Cortex of kidney (tissue), 1 donor: ENCODE measurements at places on chromosomes 4 and X.

GRCh38 chrX:118153270-118153669, 36.7 kb upstream of the KLHL13 start:
- no peak for DNase-seq

- DNase-seq: no peak
Observed at GRCh38 chr4:76059750-76060149, 14.8 kb upstream of the ART3 start.

DNA sequence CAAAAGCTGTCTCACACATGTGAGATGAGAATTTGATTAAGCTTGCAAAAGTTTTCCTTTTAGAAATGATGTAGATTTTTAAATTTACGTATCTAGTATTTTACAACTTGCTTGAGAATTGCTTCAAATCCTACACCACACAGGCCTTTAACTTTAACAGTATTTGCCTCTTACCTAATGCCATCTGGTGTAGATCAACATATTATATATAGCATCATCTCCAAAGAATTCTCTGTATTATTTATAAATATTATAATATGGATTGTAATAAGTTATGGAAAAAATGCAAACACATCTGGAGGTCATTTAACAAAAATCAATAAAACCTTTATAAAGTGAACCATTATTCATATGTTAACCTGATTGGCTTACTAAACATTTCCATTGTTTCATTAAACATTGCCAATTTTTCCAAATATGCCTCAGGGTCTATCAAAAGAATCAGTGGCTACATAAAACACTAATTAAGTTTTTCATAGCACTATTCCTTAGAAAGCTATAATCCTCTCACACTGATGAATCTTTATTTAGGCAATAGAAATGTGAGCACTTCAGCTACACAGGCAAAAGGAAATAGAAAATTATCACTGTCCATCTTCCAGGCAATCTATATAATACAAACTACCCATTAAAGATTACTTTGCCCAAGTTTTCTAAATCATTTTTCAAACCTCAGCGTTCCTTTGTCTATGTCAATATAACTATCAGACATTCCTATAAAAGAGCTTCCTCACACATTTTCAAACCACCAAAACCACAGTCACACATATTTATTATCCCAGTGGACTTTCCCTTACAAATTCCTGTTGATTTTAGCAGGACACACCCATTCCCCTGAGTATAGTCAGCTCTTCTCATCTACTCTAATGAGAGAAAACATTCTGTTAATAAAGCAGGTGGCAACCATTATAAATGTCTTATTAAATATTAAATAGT, 83.5 kb upstream of the INTU start:
- no peak for DNase-seq

- no peak for DNase-seq
Observed at GRCh38 chrX:76918033-76918432, 490.5 kb downstream of the MAGEE1 start.

DNA sequence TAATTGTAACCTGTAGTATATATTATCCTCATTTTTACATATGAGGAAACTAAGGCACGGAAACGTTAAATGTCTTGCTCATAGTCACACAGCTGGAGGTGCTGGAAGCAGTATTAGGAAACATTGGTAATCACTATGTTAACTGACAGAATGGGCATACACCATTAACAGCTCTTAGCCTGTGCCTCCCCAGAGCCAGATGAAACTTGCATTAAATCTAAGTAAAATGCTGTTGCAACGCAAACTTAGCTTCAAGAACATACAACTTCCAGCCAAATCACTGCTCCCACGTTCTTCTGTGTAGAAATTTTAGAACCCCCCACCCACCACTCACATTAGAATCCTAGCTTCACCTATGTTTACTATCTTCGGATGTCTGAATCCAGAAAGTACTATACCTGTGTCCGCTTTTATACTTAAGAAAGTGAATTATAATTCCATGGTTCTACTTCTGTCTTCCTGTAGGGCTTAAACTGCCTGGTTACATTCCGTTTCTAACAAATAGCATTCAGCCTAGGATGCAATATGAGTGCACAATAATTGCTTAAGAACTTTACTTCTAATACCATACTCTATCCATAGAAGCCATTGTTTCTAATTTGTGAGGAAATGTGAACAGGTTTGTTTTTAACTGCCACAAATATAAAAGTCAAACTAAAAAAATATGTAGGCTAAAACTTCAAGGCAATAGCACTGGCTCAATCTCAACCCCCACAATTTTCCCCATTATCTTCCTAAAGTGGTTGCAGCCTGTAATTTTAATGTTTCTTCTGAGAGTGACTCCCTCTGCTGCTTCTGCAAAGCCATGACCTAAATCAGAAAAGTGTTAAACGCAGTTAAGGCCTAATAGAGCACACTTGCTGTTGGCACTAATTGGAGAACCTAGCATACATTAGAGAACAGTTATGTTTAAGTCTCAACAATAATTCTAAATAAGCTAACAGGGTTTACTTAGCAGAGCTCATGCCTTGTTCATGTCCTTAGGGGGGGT, 4.4 kb downstream of the UNC5C start:
- DNase-seq: no peak

GRCh38 chrX:115584696-115585095, 23.7 kb downstream of the PLS3 start:
- no peak for DNase-seq

GRCh38 chrX:9327086-9327746, 137.6 kb upstream of the TBL1X start:
- DNase-seq: no peak

DNA sequence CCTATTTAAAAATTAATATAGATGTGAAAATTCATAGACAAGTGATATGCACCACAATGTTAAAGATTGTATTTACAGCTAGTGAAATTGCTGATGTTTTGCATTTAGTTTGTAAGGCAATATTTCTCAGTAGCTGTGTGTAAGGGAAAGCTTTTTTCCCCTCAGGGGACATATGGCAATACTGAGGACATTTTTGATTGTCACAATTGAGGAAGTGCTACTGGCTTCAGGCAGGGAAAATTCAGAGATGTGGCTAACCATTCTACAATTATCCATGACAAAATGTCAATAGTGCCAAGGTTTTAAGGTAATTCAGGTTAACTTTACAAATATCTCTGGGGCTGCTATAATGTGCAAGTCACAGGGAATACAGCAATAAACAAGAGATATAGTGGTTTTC, 66.1 kb upstream of the IL15 start:
- no peak for DNase-seq

DNA sequence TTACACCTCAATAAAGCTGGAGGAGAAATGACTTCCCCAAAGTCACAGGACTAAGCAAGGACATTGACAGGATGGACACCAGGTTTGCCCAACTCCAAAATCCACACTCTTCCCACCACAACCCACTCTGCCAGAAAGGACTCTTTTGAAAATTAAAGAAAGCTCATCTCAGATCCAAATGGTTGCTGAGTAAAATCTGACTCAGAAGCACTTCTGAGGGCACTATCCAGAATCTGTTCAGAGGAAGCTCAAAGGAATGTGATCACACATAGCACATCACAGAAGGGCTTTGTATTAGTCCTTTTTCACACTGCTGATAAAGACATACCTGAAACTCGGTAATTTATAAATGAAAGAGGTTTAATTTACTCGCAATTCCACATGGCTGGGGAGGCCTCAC, 155.5 kb downstream of the RAB28 start:
- DNase-seq: no peak

DNA sequence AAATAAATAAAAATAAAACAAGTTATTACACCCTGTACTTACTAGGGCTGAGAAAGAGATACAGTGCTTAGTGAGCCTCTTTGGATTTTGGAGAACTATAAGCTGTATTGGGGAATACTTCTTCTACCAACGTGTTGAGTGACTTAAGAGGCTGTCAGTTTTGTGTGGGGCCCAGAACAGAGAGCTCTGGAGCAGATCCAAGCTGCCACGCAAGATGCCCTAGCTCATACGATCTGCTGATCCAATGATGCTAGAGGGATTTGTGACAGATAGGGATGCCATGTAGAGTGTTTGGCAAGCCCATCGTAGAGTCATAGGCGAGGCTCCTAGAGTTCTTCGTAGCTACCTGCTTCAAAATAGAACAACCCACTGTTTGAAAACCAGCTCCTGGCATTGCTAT, 60.3 kb upstream of the KLF3 start:
- no peak for DNase-seq

DNA sequence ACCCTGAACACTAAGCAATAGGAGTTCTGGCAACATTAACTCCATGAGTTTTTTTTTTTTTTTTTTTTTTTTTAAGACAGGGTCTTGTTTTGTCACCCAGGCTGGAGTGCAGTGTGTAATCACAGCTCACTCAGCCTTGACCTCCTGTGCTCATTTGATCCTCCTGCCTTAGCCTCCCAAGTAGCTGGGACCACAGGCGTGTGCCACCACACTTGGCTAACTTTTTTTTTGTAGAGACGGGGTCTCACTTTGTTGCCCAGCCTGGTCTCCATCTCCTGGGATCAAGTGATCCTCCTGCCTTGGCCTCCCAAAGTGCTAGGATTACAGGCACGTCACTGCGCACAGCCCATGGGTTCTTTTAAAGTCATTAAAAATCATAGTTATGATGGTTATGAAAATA, 5.1 kb downstream of the RHOH start:
- DNase-seq: no peak

GRCh38 chrX:120428309-120428708, 40.8 kb downstream of the LAMP2 start:
- DNase-seq: no peak

DNA sequence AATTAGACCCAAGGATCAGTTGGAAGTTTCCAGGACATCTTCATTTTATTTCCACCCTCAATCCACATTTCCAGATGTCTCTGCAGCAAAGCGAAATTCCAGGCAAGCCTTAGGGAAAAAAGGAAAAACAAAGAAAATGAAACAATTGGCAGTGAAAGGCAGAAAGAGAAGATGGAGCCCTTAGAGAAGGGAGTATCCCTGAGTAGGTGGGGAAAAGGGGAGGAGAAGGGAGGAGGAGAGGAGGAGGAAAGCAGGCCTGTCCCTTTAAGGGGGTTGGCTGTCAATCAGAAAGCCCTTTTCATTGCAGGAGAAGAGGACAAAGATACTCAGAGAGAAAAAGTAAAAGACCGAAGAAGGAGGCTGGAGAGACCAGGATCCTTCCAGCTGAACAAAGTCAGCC, at the start of gene PLP1:
PLP1 (plus strand) TSS at position 295 of the 400 bp plus-strand sequence. CDS start 156 bp downstream, outside the sequence.
- DNase-seq: no peak

DNA sequence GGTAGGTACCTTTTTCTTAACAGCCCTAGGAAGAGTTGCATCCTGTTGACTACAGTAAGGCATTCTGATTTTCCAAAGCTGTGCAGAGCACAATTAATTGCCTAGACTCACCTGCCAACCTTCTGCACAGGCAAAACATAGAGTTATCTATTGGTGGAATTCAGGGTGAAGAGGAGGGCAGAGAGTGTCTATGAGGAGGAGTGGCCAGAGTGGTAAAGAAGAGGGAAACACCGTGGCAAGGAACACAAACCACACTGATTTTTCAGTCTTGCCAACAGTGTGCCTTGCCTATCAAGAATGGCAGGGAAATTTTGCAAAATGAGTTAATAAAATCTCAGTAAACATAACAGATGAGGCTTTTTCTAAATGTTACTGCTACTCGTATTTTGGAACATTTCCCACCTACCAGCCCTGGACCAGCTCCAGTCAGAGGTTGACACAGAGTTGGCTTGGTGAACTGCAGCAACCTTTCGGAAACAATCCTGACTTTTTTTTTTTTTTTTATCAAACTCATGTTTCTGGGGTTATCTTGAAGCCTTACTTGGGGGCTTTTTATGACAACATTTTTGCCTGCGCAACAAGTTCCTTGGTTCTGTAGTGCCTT, 67.9 kb upstream of the CAPN6 start:
- no peak for DNase-seq

DNA sequence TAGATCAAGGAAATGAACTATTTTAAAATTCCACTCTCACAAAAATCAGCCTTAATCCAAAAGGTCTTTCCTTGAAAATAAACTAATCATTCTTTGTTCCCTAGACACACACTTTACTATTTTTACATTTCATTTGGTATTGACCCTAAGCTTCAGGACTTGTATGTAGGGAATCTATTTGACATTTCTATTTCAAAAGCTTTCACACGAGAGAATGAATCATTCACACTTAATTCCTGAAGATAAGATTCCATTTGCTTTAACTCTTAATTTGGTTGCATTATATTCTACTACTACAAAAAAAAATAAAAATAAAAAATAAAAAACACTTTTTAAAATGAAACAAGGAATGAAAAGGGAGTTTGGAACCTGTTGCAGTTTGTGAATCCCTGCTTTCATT, 43.7 kb downstream of the EDNRA start:
- no peak for DNase-seq

DNA sequence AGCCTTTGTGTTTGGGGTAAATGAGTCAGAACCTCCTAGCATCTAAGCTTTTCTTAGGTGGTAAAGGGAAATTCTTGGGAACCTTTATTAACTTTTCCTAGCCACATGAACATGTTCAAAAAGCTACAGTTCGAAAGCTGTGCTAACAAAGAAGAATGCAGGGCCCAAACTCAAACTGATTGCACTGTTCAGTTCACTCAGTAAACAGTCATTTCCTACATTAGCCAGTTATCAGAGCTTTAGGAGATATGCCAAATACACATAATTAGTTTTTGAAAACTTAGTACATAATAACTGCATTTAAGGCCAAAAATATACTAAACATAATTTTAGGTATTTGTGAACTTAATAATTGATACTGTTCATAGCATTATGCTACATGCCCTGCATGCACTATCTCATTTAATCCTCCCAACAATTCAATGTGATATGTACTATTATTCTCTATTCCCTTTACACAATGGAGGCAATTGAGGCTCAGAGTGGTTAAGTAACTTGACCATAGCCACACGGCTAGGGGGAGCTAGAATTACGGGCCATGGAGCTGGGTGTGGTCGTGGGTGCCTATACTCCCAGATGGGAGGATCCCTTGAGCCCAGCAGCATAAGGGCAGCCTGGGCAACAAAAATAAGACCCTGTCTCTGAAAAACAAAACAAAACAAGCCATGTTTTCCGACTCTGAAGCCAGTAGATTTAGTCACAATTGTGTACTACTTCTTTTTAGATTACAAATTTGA, 43.9 kb upstream of the PDGFRA start:
- no peak for DNase-seq

GRCh38 chr4:81508411-81509185, 36.9 kb upstream of the RASGEF1B start:
- no peak for DNase-seq

- no peak for DNase-seq
Observed at GRCh38 chr4:152360045-152360410, 175.9 kb downstream of the FBXW7 start.

GRCh38 chr4:77493829-77494551, 111.6 kb upstream of the CXCL13 start:
- DNase-seq: no peak

DNA sequence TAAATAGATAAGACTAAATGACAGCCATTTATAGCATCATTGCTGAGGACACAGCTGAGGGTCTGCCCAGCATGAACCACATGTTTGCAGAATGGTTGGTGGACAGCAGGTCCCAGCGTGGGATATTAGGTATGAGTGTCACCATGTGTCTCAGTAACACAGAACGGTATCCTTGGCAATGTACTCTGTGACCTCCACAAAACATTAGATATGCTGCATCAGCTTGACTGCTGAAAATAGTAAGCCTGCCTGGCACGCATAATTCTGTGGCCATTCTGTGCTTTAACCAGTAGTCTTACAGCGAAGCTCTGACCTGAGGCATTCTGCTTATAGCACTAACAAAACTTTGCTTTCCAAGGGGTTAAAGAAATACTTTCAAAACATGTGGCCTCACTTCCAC, 32.0 kb downstream of the LIMCH1 start:
- DNase-seq: no peak

GRCh38 chrX:97756879-97757278, 873.2 kb downstream of the RPA4 start:
- no peak for DNase-seq
